Mucosa of descending colon (tissue), 3 donors: ENCODE measurements at places on chromosomes 16 and 17. TPM values are rescaled to one million over a fixed set of nuclear protein-coding genes. Genes with fewer than 3 reads are reported as not detected.
A peak's percentile ranks its signal among the peaks of the same experiment; 100 is the strongest.

DNA sequence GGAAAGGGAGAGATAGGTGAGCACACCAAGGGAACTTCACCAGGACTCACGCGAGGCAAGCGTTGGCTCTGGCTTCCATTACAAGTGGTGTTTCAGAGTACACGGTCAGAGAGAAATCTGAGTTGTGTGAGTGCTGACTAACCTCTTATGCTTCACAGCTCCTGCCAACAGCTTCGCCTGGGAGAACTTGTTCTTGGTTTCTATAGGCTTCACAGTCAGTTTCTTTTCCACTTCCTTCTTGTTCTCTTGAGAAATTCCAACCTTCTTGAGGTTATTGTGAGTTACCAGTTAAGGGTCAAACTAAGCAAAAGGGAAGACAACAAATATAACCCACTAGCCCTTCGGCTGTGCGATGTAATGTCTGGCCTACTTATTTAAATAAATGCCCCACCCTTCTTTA, 18.9 kb downstream of the PSME3IP1 start:
- no peak for DNase-seq

DNA sequence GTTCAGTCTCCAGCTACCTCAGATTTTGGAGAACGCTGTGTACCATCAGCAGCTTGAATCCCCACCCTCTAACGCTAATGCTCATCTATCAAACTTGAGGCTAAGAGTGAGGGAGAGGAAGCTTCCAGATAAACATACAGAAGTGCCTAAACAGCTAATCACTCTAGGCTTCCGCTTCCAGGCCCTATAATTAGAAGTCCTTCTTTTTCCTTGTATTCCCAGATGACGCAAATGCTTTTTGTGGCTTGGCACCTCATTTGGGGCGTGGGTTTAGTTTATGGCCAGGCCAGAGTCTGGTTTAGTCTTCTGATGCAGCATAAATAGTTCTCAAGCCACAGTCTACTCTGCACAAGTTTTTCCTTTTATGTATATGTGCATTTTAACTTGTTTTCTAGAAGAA, 263.4 kb downstream of the BCAS3 start:
- DNase-seq, result no peak

DNA sequence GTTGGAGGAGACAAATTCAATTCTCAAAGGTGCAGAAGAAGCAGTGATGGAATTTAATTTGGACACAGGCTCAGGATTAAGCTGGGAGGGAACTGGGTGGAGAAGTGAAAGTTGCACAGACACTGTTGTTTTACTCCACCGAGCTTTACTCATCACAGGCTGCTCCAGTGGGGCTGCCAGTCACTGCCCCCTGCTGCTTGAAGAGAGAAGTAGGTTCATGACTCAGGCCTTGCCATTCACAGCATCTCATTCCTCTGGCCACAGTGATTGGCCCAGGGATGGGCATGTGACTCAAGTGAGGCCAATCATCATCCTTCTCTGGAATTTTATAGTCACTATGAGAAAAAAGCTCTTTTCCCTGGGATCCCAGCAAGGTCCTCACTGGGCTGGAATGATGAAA, 11.8 kb downstream of the GNAO1 start:
- DNase-seq, result no peak

DNA sequence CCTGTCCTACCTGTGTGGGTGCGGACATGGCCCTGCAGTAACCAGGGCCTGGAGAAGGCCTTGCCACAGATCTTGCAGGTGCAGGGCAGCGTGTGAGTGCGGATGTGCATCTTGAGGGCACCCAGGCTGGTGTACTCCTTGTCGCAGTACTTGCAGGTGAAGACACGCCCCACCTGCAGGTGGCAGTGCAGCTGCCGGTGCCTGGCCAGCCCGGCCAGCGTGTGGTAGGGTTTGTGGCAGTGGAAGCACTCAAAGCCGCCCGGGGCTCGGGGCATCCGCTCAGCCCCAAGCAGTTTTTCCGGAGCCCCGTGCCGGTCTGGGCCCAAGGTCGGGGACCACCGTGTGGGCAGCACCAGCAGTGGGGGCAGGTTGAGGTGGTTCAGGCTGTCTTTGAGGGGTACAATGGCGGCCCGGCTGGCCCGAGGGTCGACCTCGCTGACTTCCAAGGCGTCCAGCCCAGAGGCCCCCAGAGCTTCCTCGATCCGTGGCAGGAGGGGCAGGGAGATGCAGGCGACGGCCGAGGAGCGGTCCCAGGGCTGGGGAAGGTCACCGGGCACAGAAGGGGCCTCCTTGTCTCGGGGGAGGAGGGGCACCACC, 5.1 kb downstream of the SNAI3 start:
- DNase-seq, result peak; percentile 84

- DNase-seq, result peak; percentile 67
Observed at GRCh38 chr16:85607321-85607765, 5.8 kb upstream of the GSE1 start.

DNA sequence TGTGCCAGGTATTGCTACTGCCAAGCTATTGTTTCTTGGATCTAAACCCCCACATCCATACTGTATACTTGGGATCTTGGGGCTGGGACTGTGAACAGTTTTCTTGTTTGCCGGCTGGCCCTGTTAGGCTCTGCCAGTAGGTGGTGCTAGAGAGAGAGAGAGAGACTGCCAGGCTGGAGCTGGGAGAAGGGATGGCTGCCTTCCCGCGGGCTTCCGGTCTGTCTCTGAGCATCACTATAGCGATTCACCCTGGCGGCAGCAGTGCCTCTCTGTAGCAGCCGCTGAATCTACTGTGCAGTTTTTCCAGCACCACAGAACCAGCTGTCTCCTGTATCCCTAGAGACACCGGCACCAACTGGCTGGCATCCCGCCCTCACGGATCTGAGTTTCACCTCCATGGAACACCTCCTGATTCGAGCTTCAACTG, 201.2 kb downstream of the UTP18 start:
- peak; percentile 60 for DNase-seq

- DNase-seq, result no peak
Observed at GRCh38 chr16:66353055-66353454, 13.4 kb upstream of the CDH5 start.

DNA sequence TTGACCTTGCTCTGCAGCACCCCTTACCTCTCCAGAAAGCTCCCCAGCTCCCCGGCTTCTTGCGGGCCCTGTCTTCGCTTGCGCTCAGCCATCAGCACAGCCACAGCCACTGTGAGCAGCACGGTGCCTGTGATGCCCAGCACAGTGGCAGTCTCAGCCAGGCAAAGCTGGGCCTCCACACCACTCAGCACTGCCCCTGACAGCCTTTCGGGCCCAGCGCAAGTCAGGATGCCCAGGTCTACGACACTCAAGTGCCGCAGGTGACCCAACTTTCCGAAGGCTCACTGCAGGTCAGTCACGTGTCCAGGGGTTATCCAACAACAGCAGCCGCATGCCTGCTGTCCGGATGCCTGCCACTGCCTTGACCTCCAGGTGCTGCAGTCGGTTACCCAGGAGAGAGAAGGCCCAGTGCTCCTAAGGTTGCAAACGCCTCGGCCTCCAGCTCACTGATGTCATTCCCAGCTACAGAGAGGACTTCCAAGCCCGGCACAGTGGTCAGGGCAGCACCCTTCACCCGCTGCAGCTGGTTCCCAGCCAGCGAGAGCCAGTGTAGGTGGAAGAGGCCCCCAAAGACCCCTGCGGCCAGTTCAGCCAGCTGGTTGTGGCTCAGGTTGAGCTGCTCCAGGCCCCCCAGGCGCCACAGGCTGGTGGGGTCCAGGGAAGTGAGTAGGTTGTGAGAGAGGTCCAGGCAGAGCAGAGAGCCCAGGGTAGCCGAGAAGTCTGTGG, 8.9 kb upstream of the TMEM101 start:
- DNase-seq, result no peak

GRCh38 chr17:42618442-42619150, 9.1 kb downstream of the TUBG1 start:
- peak; percentile 52 for DNase-seq

DNA sequence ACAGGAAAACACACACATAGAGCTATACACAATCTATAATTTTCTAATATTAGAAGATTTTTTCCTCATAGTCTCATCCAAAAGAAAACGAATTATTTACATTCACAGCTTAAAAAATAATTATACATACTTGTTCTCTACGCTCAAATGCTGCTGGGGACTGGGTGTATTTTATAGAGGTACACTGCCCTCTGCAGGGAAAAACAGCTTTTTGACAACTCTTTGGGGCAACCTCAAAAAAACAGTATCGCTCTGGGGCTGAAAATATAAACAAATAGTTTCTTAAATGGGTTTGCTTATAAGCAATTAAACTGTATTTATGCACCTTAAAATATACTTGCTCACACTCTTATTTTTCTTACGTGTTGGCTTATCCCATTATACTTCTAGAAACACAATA, 261.8 kb upstream of the PSMD7 start:
- no peak for DNase-seq

DNA sequence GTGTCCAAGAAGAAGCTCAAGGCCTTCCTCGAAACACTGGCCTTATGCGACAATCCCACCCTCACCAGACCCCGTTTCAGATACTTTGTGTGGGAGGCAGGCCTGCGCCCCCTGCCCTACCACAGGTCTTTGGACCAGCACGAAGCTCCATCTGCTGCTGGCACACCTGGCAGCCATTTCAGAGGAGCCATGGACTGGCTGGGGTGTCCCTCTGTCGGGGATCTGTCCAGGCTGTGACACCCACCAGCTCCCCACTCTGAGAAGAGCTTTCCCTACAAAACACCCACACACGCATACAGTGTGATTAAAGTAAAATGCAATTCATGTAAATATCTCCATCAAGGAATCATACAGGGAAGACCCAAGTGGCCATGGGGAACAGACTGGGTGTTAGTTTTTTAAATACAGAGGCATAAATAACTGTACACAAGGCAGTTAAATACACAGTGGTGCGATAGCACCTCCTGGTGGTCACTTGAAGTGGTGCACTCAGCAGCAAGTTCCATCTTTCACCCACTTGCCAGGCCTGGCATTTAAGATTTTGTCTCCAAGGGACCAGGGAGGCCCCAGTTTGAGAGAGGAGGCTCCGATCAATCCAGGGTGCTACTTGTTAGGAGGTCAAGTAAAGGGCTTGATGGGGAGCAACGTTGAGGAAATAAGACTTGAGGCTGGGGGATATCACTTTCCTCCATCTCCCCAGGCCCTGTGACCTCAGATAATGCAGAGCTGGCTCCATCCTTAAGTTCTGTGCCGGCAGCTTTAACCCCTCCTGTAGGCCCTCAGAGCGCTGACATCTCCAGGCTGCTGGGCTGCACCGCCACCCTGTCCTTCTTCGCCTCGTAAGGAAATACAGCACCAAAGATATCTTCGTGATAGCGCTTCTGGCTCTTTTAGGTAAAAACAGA, 43.6 kb downstream of the NOS2 start:
- peak; percentile 62 for DNase-seq

- no peak for DNase-seq
Observed at GRCh38 chr16:11051879-11052808, 107.8 kb downstream of the CLEC16A start.

GRCh38 chr16:16182918-16183317, 40.4 kb downstream of the ABCC6 start:
- DNase-seq, result no peak

GRCh38 chr17:49210158-49211029, at the start of the genes ABI3 and GNGT2:
ABI3 (plus strand) TSS chr17:49210707; CDS start chr17:49210725, 18 bp downstream.
GNGT2 (minus strand) TSS chr17:49210574; CDS start chr17:49207422, 3,152 bp downstream.
- DNase-seq, result peak; percentile 76

GRCh38 chr16:4288148-4288921, 15.5 kb upstream of the TFAP4 start:
- peak; percentile 88 for DNase-seq

DNA sequence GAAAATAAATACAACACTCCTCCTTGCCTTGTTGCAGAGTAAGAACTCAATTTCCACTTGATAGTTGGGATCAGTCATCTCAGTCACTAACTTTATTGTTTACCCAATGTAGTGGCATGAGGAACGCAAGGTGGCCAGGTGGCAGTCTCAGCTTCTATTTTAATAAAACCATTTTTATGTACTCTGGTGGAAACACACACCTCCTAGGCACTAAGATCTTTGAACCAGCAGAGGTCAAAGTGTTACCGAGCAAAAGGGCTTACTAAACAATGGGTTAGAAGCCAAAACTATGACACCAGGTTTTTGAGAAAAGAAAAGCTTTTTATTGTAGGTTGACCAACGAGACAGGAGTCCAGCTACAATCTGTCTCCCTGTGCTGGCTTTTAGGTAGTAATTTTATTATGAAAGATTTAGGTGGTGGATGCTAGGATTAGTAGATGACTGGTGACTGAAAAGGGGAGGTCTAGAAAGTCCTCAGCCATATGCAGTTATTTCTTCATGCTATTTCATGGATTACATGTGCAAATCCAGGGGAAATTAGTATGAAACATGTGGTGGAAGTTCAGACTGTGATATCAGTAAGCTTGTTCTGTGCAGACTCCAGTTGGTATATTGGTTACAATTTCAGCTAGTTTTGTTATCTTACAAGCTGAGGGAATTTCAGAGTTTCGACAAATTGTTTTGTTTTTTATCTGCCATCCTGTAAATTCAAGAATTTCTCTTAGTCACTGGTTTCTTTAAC, 122.3 kb downstream of the PCTP start:
- DNase-seq, result no peak

- no peak for DNase-seq
Observed at GRCh38 chr17:57144567-57144966, 59.5 kb downstream of the AKAP1 start.

GRCh38 chr16:5581908-5582307, 484.3 kb upstream of the EEF2KMT start:
- DNase-seq, result no peak

GRCh38 chr16:88194397-88195268, 188.1 kb upstream of the ZNF469 start:
- no peak for DNase-seq

- DNase-seq, result no peak
Observed at GRCh38 chr16:57865746-57866528, 63.6 kb upstream of the KIFC3 start.

DNA sequence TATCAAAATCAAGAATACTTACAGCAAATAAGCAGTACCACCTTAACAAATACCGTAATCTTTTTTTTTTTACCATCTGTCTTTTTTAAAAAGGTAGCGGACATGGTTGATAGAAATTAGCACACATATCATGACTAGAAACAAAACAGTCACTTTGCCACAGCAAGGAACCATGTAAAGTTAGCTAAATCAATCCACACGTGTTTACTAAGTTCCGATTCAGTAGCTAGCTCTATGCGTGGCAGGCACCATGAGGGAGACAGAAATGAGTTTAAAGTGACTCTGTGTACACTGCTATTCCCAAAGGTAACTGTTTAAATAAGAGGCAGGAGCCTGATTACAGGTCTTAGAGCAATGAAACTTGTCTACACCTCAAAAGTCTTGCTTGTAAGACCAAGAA, 108.6 kb downstream of the XYLT1 start:
- DNase-seq, result no peak

- no peak for DNase-seq
Observed at GRCh38 chr17:5950878-5951277, 119.3 kb upstream of the WSCD1 start.

GRCh38 chr17:6567528-6568183, 11.3 kb upstream of the PITPNM3 start:
- DNase-seq, result peak; percentile 29

- no peak for DNase-seq
Observed at GRCh38 chr16:12489357-12489990, 314.2 kb downstream of the CPPED1 start.

Gene KRTAP4-6
- total RNA-seq, result not detected

Gene KRT36
- total RNA-seq, result not detected

Gene KRTAP3-1
- total RNA-seq, result not detected

Gene GALR2
- total RNA-seq, result not detected

Gene C16orf54
- 1.6 TPM for total RNA-seq

Gene TPSB2
- 3.7 TPM for total RNA-seq

Gene TMEM107
- total RNA-seq, result 8.0 TPM

Gene CYB561
- 51.3 TPM for total RNA-seq

Gene IGFALS
- 1.9 TPM for total RNA-seq

Gene RNF43
- 68.5 TPM for total RNA-seq

Gene RGS11
- total RNA-seq, result 8.1 TPM

Gene RSAD1
- total RNA-seq, result 38.2 TPM

Gene SPNS3
- total RNA-seq, result 0.72 TPM

Gene SMIM36
- not detected for total RNA-seq

Gene MEIOB
- not detected for total RNA-seq

Gene SLC22A31
- total RNA-seq, result 1.8 TPM
